NT2/D1 (cell line): ENCODE measurements at places on chromosomes 7 and 10.

- DNase-seq: no peak
These were observed 137.1 kb upstream of the MKLN1 start for GRCh38 chr7:131190581-131190980.

- DNase-seq: no peak
These were observed 23.9 kb upstream of the FAM107B start for GRCh38 chr10:14798636-14799035.

DNA sequence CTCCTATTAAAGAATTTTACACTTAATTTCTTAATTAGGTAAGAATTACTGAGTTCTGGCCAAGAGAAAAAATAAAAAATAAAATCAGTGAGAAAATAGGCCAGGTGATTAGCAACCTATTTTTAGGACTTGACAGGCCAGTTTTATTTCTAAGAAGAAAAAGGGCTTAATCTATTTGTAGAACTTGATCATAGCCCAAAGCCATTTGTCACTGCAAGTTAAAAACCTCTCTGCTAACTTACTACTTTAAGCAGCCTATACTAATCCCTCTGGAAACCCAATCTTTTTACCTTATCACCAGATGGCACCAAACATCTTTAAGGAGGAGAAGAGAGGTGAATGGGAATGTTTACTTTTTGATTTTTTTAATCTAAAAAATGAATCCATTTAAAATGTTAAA is 222.1 kb upstream of the RHOBTB1 start:
- DNase-seq: no peak

- DNase-seq: no peak
These were observed 4.8 kb upstream of the MTPAP start for GRCh38 chr10:30353851-30354250.

GRCh38 chr7:110065121-110065520 is 1025.8 kb upstream of the LRRN3 start:
- DNase-seq: no peak

- no peak for DNase-seq
These were observed 473.1 kb upstream of the PODXL start for GRCh38 chr7:132029369-132030085.

- DNase-seq: no peak
These were observed 76.4 kb downstream of the AGMO start for GRCh38 chr7:15485431-15485830.

- no peak for DNase-seq
These were observed 39.0 kb downstream of the CLEC2L start for GRCh38 chr7:139562491-139562890.

GRCh38 chr7:30788640-30789333 is 17.6 kb downstream of the MINDY4 start:
- DNase-seq: no peak
